CD4-positive, CD25-positive, alpha-beta regulatory T cell (primary cell): ENCODE measurements at places on chromosomes 11 and 22. TPM values are rescaled to one million over a fixed set of nuclear protein-coding genes. Genes with fewer than 3 reads are reported as not detected.

OR56A3 gene
- polyA plus RNA-seq = not detected

MAPK11 gene
- polyA plus RNA-seq = 0.52 TPM

RCN1 gene
- 5.6 TPM for polyA plus RNA-seq

PRODH gene
- not detected for polyA plus RNA-seq

OR10A3 gene
- not detected for polyA plus RNA-seq

KRTAP5-8 gene
- polyA plus RNA-seq = not detected

DNA sequence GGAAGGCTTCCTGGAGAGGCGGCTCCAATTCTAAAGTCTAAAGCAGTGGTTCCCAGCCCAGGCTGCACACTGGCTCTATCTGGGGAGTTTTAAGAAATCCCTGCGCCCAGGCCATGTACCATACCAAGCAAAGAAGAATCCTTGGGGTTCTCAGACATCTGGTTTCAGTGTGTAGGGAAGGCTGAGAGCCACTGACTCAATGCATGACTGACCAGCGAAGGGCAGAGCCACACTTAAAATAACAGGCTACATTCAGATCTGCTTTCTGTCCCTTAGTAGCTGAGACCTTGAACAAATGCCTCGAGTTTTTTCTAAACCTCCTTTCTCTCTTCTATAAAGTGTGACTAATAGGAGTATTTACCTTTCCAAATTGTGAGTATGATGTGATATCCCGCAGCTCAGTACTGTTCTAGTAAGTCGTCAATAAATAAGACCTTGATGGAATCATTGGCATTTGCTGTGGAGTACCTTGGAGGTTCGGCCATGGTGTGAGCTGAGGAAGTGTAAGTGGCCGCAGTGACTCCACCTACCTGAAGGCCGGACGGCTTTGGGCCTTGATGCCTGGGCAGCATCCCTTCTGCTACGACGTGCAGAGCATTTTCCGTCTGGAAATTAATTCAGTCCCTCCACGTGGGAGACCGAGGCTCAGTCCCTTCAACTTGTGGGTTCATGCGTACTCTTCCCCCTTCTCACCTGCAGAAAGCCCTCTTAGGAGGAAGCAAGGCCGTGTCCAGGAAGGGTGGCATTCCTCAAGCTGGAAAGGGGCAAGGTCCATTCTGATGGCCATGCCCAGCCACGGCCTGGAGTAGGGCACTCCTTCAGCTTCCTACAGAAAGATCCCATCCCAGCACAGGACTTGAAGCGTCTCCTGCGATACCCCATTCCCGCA is 25.1 kb downstream of the GLB1L2 start:
- no peaks in the 10 kb centered on the region for H3K36me3 ChIP-seq
- H3K4me3 ChIP-seq = no peak overlapping the region
- DNase-seq = no peak
- H3K27ac ChIP-seq = no peak overlapping the region
- peaks cover 8% of the 10 kb centered on the region for H3K4me1 ChIP-seq

GRCh38 chr11:3041699-3042441 is 15.4 kb downstream of the CARS1 start:
- H3K36me3 ChIP-seq = peaks cover 68% of the 10 kb centered on the region
- H3K27me3 ChIP-seq = no peaks in the 10 kb centered on the region
- H3K4me1 ChIP-seq = no peaks in the 10 kb centered on the region
- no peak overlapping the region for H3K4me3 ChIP-seq
- no peak overlapping the region for H3K27ac ChIP-seq
- no peak for DNase-seq

GRCh38 chr11:2212411-2213251 is 41.0 kb upstream of the TH start:
- no peaks in the 10 kb centered on the region for H3K36me3 ChIP-seq
- no peak for DNase-seq
- no peak overlapping the region for H3K27ac ChIP-seq
- no peaks in the 10 kb centered on the region for H3K27me3 ChIP-seq

- no peaks in the 10 kb centered on the region for H3K27me3 ChIP-seq
- no peaks in the 10 kb centered on the region for H3K36me3 ChIP-seq
- H3K4me3 ChIP-seq = no peak overlapping the region
Observed at GRCh38 chr11:119659971-119660723, 68.9 kb downstream of the NECTIN1 start.

DNA sequence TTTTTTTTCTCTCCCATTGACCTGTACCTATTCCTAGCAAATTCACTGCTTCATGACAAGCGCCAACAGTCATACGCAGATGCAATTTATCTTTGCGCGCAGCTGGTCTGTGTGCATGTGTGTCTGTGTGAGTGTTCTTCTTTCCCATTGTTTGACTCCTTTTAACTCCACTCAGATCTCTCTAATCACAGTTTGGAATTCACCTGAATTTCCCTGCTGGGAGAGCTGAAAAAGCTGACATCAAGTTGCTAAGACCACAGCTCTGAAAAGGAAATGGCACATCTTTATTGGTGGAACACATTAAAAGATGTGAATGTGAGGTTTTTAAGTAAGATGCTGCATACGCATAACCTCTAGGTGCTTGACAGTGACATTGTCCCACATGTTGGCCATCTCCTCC is 187.4 kb upstream of the MTMR2 start:
- no peaks in the 10 kb centered on the region for H3K27me3 ChIP-seq
- no peak overlapping the region for H3K27ac ChIP-seq
- H3K4me1 ChIP-seq = peaks cover 3% of the 10 kb centered on the region
- no peak overlapping the region for H3K4me3 ChIP-seq

GRCh38 chr22:19940536-19941364 is 822 bp upstream of the COMT start:
- H3K4me1 ChIP-seq = peaks cover 28% of the 10 kb centered on the region
- H3K36me3 ChIP-seq = no peaks in the 10 kb centered on the region
- peak overlapping the region; percentile 82 for H3K4me3 ChIP-seq
- no peaks in the 10 kb centered on the region for H3K27me3 ChIP-seq

- no peak overlapping the region for H3K4me3 ChIP-seq
Observed at GRCh38 chr11:7599209-7599608, 74.1 kb downstream of the CYB5R2 start.

GRCh38 chr11:20178976-20179375 is 18.7 kb upstream of the DBX1 start:
- no peak overlapping the region for H3K27ac ChIP-seq
- no peak overlapping the region for H3K4me3 ChIP-seq
- no peaks in the 10 kb centered on the region for H3K4me1 ChIP-seq
- DNase-seq = no peak
- no peaks in the 10 kb centered on the region for H3K36me3 ChIP-seq

DNA sequence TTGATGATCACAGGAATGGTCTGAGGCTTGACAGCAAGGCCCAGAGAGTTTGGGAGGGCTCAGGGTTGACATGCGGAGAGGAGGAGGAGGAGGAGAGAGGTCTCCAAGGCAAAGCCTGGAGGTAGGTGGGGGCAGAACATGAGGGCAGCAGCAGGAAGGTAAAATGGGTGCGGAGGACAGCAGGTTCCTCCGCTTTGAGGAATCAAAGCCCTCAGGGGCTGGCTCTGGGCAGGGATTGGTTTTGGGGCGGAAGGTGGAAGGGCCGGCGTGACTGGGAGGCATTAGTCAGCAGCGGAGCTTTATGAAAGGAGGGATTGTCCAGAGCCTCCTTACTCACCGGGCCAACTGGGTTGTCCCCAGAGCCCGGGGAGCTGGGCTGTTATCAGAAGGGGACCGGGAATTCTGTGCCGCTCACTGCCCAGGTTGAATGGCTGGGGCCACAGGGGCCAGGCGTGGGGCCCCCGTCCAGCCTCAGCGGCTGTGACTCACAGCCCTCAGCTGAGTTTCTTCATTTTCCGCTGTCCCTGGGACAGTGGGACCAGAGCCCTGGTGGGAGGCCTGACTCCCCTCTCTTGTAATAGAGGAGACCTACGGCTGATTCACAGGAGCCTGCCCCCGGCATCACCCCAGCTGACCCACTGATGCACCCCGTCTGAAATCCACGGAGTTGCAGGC is 36.2 kb downstream of the LIF start:
- H3K4me1 ChIP-seq = no peaks in the 10 kb centered on the region
- no peak overlapping the region for H3K27ac ChIP-seq
- DNase-seq = no peak

GRCh38 chr11:61912530-61912898 is 4.9 kb downstream of the RAB3IL1 start:
- no peak overlapping the region for H3K27ac ChIP-seq
- DNase-seq = no peak
- H3K27me3 ChIP-seq = peaks cover 3% of the 10 kb centered on the region
- H3K4me3 ChIP-seq = no peak overlapping the region
- peaks cover 4% of the 10 kb centered on the region for H3K4me1 ChIP-seq

GRCh38 chr22:20810645-20811044 is 36.7 kb downstream of the SERPIND1 start:
- H3K27ac ChIP-seq = no peak overlapping the region
- DNase-seq = no peak
- H3K4me1 ChIP-seq = no peaks in the 10 kb centered on the region
- peaks cover 74% of the 10 kb centered on the region for H3K36me3 ChIP-seq
- H3K27me3 ChIP-seq = no peaks in the 10 kb centered on the region
- H3K4me3 ChIP-seq = no peak overlapping the region

DNA sequence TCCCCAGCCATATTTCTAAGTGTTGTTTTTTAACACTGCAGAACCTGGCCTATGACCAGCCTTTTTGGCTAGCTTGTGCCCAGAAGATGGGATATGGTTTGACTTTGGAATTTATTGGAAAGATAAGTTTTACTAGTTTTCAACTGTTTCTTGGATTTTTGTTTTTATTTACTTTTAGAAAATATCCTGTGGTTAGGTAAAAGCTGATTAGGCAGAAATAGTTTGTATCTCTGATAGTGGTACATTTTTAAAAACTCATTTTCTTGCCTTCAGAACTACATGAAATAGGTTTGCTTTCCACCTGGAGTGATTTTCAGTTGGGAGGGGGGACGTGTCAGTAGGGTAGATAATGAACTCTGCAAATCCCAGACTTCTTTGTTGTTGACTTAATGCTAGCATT is 91.3 kb upstream of the RASSF10 start:
- H3K4me3 ChIP-seq = no peak overlapping the region
- H3K36me3 ChIP-seq = no peaks in the 10 kb centered on the region
- no peaks in the 10 kb centered on the region for H3K4me1 ChIP-seq
- H3K27ac ChIP-seq = no peak overlapping the region
- no peak for DNase-seq

GRCh38 chr11:1867381-1867780 is 14.5 kb downstream of the LSP1 start:
- no peaks in the 10 kb centered on the region for H3K27me3 ChIP-seq
- DNase-seq = no peak
- H3K4me3 ChIP-seq = no peak overlapping the region

DNA sequence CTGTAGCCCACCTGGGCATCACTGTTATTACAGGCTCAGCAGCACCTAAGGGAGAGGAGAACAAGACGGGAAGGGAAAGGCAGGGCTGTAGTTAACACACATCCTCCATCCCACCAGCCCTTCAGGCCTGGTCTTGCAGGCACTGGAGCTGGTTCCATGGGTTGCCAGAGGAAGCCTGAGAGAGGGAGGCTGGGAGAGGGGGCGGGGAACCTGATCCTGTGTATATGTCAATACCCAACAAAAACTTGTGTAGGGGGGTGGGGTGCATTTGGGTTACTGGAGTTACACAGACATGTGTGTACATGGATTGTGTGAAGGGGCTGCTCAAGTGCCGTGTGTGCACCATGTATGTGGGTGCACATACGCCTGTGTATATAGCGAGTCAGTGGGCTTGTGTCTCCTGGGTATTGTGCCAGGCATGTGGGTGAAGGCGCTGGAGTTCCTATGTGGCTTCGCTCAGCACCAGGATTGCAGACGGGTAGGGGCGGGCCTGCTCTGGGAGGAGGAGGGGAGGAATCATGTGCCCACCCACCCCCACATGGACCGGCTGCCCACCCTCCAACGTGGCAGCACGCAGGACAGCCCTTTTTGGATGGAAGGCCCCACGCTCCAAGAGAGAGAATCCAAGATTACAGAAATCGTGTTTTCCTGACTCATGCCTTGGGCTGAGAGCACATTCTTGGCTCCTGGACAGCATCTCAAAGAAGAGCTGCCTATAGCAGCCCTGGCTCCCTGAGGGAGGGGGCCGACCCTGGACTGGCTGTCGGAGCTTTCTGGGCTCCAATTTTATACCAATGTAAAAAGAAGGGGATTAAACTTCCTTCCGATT is 4.2 kb upstream of the SERPINH1 start:
- no peak overlapping the region for H3K4me3 ChIP-seq
- peaks cover 14% of the 10 kb centered on the region for H3K4me1 ChIP-seq
- no peak for DNase-seq
- H3K36me3 ChIP-seq = no peaks in the 10 kb centered on the region
- H3K27me3 ChIP-seq = no peaks in the 10 kb centered on the region

- DNase-seq = no peak
- no peak overlapping the region for H3K27ac ChIP-seq
- H3K4me3 ChIP-seq = no peak overlapping the region
- no peaks in the 10 kb centered on the region for H3K27me3 ChIP-seq
Observed at GRCh38 chr11:15291885-15292284, 177.2 kb downstream of the INSC start.

DNA sequence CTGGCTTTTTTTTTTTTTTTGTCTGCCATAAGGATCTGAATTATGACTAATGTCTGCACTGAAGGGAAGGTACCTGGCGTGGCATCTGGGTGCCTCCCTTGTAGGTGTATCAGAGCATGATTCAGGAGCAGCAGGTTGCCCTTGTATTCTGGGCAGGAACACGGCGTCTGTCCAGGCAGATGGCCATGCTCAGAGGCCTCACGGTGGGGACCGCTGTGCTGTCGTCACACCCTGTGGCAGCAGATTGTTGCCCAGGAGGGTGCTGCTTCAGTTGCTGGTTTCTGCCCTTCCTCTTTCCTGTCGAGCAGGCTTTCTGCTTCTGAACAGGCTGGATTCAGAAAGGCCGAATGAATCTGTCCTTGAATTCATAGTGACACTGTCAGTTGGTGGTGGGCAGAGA is 11.0 kb downstream of the ZNRF3 start:
- no peak overlapping the region for H3K27ac ChIP-seq
- H3K36me3 ChIP-seq = no peaks in the 10 kb centered on the region
- DNase-seq = no peak
- H3K4me1 ChIP-seq = peaks cover 8% of the 10 kb centered on the region
- H3K4me3 ChIP-seq = no peak overlapping the region

GRCh38 chr11:126816645-126817044 is 183.9 kb downstream of the KIRREL3 start:
- no peaks in the 10 kb centered on the region for H3K36me3 ChIP-seq
- no peak for DNase-seq
- no peaks in the 10 kb centered on the region for H3K4me1 ChIP-seq
- no peak overlapping the region for H3K4me3 ChIP-seq

GRCh38 chr22:19591568-19591967 is 67.4 kb upstream of the CLDN5 start:
- no peaks in the 10 kb centered on the region for H3K36me3 ChIP-seq
- no peak for DNase-seq
- peaks cover 8% of the 10 kb centered on the region for H3K4me1 ChIP-seq
- H3K27me3 ChIP-seq = no peaks in the 10 kb centered on the region
- no peak overlapping the region for H3K4me3 ChIP-seq

GRCh38 chr11:113841691-113842090 is 33.7 kb downstream of the USP28 start:
- no peak for DNase-seq
- peak overlapping the region; percentile 68 for H3K4me3 ChIP-seq
- H3K4me1 ChIP-seq = no peaks in the 10 kb centered on the region
- H3K27ac ChIP-seq = no peak overlapping the region
- peaks cover 18% of the 10 kb centered on the region for H3K36me3 ChIP-seq

GRCh38 chr11:61543606-61544306 is 35.2 kb downstream of the LRRC10B start:
- no peak overlapping the region for H3K4me3 ChIP-seq
- no peak overlapping the region for H3K27ac ChIP-seq
- H3K27me3 ChIP-seq = no peaks in the 10 kb centered on the region
